ENCODE measurements at places on chromosomes 12 and 14. TPM values are rescaled to one million over a fixed set of nuclear protein-coding genes. Genes with fewer than 3 reads are reported as not detected.

POTEG gene
- total RNA-seq = not detected

EML1 gene
- total RNA-seq = 38.5 TPM

TMEM119 gene
- total RNA-seq = 2.8 TPM

WNT1 gene
- not detected for total RNA-seq

GNPTAB gene
- total RNA-seq = 125 TPM

PXMP2 gene
- total RNA-seq = 28.4 TPM

RAB35 gene
- 28.6 TPM for total RNA-seq

DPPA3 gene
- total RNA-seq = not detected

IL23A gene
- 0.92 TPM for total RNA-seq

OTX2 gene
- 17.1 TPM for total RNA-seq

MIPOL1 gene
- 36.9 TPM for total RNA-seq

LRTM2 gene
- 11.3 TPM for total RNA-seq

NRIP2 gene
- 0.23 TPM for total RNA-seq

HOXC6 gene
- total RNA-seq = not detected
